Lung microvascular endothelial cell (primary cell): ENCODE measurements at places on chromosomes 5 and 9. TPM values are rescaled to one million over a fixed set of nuclear protein-coding genes. Genes with fewer than 3 reads are reported as not detected.
A peak's percentile ranks its signal among the peaks of the same experiment; 100 is the strongest.

Gene PRLR
- not detected in 2 replicates for total RNA-seq

Gene PKN3
- total RNA-seq = 8.1 and 8.9 TPM in 2 replicates

Gene GTF3C5
- 35.5 and 36.3 TPM in 2 replicates for total RNA-seq

Gene TRPM3
- 0.40 and 1.1 TPM in 2 replicates for total RNA-seq

Gene CFAP90
- total RNA-seq = not detected in 2 replicates

Gene LCNL1
- not detected in 2 replicates for total RNA-seq

Gene LMNB1
- 13.3 and 32.0 TPM in 2 replicates for total RNA-seq

Gene C5orf58
- total RNA-seq = not detected in 2 replicates

Gene SMU1
- total RNA-seq = 27.7 and 32.1 TPM in 2 replicates

GRCh38 chr5:78065663-78066062, 228.8 kb downstream of the AP3B1 start:
- DNase-seq = no peak

GRCh38 chr9:27436234-27436633, 87.9 kb upstream of the IFNK start:
- no peak for DNase-seq

GRCh38 chr9:105656131-105656921, 5.9 kb upstream of the TAL2 start:
- DNase-seq = peak; percentile 27

- DNase-seq = peak; percentile 81
Measured at GRCh38 chr9:136564379-136564988, 18.6 kb upstream of the NOTCH1 start.

DNA sequence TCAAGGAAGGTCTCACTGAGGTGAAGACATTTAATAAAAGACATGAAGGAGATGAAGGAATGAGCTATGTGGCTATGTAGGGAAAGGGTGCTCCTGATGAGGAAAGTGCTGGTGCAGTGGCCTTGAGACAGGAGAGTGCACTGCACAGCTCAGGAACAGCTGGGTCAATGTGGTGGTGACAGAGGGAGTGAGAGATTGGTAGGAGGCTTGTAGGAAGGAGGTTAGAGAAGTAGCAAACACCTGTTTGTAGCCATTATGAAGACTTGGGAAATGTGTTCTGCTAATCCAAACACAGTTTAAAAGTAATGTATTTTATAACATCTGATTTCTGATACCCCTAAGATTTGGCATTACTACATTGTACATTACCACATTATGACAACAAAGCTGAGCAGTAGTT, 115.1 kb upstream of the MTAP start:
- DNase-seq = no peak

- no peak for DNase-seq
Measured at GRCh38 chr9:88996921-88997235, 5.6 kb downstream of the S1PR3 start.

DNA sequence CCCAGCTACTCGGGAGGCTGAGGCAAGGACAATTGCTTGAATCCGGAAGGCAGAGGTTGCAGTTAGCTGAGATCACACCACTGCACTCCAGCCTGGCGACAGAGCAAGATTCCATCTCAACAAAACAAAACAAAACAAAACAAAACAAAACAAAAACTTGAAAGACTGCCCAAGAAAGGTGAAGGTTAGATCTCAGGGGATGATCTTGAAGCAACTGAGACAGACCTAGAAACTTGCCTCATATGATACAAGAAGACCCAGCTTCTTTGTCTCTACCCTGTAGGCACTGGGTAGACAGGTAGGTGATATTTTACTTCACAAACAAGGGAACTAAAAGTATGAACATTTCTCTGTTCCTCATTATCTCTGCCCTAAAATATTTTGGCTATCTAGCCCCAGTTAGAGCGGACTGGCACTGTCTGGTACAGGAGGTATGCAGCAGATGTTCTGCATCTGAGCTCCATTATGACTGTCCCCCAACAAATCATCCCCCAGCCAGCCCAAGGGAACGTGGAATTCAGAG, 26.3 kb upstream of the SHOC1 start:
- DNase-seq = no peak

DNA sequence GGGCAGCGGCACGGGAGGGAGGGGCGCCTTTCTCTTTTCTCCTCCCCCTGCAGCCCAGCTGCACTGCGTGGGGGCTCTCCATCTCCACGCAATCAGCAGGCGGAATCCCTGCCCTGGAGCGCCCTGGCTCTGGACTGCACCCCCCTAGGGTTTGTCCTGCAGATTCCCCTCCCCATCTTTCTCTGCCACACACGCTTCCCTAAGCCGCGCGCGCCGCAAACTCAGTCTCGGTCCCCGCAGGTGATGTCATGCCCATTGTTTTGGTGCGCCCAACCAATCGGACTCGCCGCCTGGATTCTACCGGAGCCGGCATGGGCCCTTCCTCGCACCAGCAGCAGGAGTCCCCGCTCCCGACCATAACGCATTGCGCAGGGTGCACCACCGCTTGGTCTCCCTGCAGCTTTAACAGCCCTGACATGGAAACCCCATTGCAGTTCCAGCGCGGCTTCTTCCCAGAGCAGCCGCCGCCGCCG, at the start of gene KCNN2:
KCNN2 (plus strand) TSS at position 347 of the 473 bp plus-strand sequence; CDS start at position 417, 70 bp downstream.
- DNase-seq = peak; percentile 94

DNA sequence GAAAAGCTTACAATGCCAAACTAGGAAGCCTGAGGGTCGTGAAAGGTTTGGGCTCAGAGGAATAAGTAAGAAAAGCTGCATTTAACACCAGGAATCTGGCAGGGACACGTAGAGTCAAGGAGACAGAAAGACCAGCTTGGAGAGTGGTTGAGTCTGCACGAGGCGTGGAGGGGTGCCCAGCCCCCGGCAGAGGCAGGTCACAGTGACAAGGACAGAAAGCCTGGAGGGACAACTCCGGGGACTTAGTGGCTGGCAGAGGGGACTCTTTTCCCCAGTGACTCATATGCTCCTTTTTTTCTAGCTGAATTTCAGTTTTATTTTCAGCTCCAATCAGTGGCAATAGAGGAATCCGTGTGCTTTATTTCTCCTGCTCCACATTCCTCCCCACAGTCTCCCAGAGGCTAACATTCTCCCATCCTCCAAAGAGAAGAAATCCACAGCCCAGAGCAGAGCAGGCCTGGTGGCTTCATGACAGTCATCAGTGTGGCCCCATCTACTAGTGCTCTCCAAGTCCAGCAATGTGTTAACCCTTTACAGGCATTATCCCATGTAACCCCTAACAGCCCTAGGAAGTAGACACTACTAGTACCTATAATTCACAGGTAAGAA, 80.7 kb downstream of the KCNIP1 start:
- no peak for DNase-seq

DNA sequence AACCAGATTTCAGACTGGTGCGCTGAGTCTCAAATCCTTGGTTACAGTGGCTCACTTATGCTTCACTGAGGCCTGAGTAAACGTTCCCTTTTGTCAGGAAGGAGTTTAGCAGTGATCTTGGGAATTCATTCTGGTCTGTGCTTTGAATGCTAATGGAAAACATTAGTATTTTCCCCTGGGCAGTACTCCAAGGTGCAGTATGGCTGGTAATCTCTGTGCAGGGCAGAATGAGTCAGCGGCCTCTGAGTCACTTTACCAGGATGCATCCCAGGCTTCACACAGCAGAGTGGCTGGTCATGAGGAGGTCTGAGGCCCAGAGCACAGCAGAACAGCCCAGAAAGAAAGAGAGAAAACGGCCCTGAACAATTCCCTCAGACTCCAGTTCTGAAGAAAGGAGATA, 54.0 kb downstream of the PCA3 start:
- peak; percentile 96 for DNase-seq

DNA sequence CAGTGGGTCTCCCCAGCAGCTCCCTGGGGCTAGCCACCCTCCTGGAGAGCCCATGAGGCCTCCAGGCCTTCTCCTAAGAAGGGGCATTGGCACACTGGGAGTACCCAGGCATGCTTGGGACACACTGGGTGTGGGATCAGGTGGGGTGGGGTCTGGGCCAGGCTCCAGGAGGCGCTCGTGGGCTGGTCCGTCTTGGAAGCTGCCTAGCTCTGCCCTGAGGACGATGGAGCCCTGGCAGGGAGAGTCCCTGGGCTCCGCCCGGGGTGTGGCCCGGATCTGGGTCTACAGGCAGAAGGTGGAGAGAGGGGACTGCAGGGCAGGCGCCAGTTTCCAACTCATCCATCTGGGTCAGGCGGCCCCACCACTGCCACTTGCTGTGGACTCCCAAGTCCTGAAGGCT, 2.4 kb downstream of the PRRX2 start:
- no peak for DNase-seq

DNA sequence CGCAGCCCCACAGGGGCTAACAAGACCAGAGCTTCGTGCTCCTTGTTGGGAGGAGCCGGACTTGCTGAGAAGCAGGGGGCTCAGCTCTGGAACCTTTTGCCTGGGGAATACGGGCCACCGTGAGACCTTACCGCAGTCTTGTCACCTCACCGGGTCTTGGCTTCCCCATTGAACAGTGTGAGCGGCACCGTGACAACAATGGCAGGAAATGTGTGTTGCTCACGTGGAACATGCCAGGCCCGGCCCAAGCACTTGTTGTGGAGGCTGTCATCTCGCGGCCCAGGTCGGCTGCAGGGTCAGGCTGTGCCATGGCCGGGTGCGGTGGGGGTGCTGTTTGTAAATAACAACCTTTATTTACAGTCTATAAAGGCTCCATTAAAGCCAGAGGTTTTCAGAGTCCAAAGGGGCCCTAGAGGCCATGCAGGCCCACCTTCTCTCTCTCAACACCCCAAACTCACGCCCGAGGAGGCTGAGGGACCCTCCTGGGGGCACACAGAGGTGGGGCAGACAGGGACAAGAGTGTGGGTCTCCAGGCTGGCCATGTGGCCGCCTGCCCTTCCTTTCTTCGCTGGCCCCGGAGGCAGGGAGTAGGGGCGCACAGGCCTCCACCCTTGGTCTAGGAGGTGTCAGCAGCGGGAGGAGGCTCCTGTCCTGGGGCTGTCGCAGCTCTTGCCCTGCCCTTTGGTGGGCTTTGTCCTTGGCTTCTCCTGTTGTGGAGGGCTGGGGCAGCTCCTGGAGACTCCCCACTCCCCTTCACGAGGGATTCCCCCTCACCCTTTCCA, 79.7 kb downstream of the TSPAN17 start:
- DNase-seq = peak; percentile 87

GRCh38 chr5:36138900-36139683, 12.6 kb downstream of the LMBRD2 start:
- DNase-seq = no peak

GRCh38 chr9:133533857-133534256, 647 bp upstream of the ADAMTSL2 start:
- DNase-seq = no peak

- no peak for DNase-seq
Measured at GRCh38 chr5:77230727-77231470, 20.4 kb downstream of the PDE8B start.

- no peak for DNase-seq
Measured at GRCh38 chr5:72468024-72468423, 39.2 kb downstream of the ZNF366 start.

- DNase-seq = no peak
Measured at GRCh38 chr5:35282810-35283209, 52.5 kb upstream of the PRLR start.

GRCh38 chr9:129490583-129491486, 130.1 kb downstream of the C9orf50 start:
- DNase-seq = no peak

DNA sequence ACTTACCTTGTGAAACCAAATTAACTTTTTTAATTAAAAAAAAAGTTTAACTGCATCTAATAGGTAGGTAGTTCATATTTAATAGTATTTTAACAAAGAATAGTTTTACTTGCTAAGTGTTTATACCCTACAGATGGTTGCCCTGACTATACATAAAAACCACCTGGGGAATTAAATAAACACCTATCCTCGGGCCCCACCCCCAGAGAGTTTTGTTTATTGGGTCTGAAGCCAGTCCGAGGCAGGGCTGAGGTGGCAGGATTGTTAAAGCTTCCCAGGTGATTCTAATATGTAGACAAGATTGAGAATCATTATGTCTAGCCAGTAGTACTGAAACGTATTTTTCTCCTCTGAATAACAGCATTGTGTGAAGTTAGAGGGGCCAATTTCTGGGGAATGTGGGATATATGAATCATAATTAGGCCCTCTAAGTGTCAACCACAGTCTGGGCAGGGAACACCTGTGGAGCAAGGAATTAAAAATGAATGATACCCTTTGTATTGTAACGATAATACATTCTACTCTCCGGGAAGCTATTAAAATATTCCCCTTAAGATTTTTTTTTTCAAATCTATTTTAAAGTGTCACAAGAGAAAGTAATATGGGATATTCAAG, 5.6 kb upstream of the PAM start:
- no peak for DNase-seq

- no peak for DNase-seq
Measured at GRCh38 chr5:136750224-136750862, 385.0 kb upstream of the TRPC7 start.

GRCh38 chr5:135102716-135103574, 68.9 kb upstream of the PITX1 start:
- no peak for DNase-seq

DNA sequence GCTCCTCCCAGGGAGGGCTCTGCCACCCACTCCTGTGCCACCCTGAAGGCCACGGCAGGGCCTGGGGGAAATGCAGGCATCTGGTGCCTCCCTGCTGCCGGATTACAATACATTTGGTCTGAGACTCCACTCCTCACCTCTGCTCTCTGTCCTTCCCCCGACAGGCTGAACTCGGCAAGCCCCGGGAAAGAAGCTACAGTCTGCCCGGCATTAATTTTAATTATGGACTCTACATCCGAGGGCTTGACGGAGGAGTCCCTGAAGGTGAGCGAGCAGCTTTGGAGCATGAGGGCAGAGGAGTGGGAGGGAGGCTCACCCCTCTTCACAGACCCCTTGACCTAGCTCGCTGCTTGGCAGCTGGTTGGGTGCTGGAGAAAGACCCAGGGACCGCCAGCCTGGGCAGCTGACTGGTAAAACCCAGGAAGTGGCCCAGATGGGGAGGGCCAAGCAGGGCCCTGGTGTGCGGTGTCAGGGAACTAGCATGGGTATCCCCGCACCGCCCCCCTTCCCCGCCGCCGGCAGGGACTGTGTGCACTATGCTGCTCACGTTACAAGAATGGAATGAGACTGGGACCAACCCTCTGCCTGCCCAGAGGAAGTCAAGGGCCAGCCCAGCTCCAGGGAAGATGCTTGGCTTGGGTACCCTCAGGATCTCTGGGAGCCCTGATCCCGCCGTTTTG, 83.7 kb upstream of the BARHL1 start:
- DNase-seq = no peak

GRCh38 chr9:126613651-126614050, at the start of gene LMX1B:
TSS of gene LMX1B (plus strand) at chr9:126613928. CDS start at chr9:126614450, 522 bp downstream.
- DNase-seq = no peak

- DNase-seq = no peak
Measured at GRCh38 chr5:165187815-165188214, 1682.4 kb downstream of the MAT2B start.

DNA sequence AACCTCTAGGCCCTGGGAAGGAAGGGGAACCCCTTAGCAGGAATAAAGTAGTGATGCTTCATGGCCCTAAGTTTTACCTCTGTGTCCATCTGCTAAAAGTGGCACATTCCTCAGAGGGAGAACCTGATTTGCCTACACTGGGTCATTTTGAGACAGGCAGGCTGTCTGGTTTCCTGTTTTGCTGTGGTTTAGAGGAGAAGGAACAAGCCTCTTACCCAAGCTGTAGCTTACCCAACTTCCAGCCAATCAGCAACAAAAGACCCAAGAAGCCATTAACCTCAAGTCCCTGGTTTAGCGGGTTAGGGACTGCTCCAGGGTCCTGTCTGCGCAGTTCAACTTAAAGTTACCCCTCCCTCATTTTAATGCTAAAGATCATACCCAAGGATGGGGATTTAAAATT, 411.0 kb downstream of the MAT2B start:
- DNase-seq = no peak
